ENCODE measurements at places on chromosomes 13 and 19. TPM values are rescaled to one million over a fixed set of nuclear protein-coding genes. Genes with fewer than 3 reads are reported as not detected.

Gene BCL3
- total RNA-seq = 37.9 TPM

Gene RASIP1
- total RNA-seq = 1.9 TPM

Gene ZNF497
- total RNA-seq = 5.1 TPM

Gene SLITRK1
- not detected for total RNA-seq

Gene ZNF581
- 44.4 TPM for total RNA-seq

Gene ZNF749
- 18.0 TPM for total RNA-seq

Gene MYPOP
- total RNA-seq = 10.8 TPM

Gene MAB21L1
- total RNA-seq = not detected

Gene CYP4F2
- 1.1 TPM for total RNA-seq

Gene PGLYRP1
- not detected for total RNA-seq

Gene MTMR6
- 11.4 TPM for total RNA-seq

Gene GAS6
- total RNA-seq = 49.4 TPM

Gene CBY2
- total RNA-seq = not detected

Gene SPINT2
- total RNA-seq = 500 TPM

Gene FGF9
- total RNA-seq = 1.5 TPM

Gene SULT2A1
- total RNA-seq = 0.27 TPM

Gene PAF1
- total RNA-seq = 53.5 TPM

Gene ZNF235
- 5.7 TPM for total RNA-seq

Gene CAPS
- total RNA-seq = 2.5 TPM
